ENCODE measurements at places on chromosomes 2 and 18.

DNA sequence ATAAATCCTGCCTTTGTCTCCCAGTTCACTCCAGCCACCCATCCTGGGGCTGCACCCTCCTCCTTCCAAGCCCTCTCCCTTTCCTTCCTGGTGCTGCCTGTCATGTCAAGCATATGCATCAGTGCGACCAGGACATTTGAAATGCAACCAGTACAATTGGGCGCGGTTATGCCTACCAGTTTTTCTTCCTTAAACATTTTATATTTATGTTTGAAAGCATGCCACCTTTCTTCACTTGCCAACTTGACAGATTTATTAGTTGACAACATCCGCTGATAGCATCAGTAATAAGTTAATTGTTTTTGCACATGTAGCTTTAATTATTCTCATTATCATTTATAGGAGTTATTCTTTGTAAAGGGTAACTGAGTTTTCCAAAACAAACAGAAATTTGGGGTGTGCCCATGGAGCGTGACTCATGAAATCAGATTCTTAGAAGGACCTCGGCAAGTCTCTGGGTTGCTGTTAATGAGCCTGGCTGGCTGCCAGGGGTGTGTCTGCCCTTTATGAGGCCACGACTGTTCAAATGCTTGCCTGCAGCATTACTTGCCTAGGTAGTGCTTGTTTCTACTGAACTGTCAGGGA is 32.8 kb upstream of the IL1B start:
- DNase-seq = peak; percentile 88

DNA sequence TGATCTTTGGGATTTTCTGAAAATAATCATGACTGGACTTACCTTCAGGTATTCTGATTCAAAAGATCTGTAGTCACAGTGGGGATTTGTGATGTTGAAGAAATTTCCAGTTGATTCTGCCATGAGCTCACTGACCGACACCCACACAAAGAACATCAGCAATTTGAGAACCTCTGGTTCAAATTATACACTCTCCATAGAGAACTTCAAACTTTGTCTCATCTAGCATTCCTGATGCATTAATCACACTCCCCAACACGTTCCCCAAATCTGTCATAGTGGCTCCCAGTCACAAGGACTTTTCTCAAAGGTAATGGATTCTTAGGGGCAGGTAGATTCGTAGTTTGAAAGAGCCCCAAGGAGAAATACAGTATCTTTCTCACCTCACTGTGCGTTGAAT is 584.3 kb downstream of the FBXO15 start:
- DNase-seq = no peak

GRCh38 chr18:32801228-32801627 is 28.4 kb upstream of the KLHL14 start:
- no peak for DNase-seq

DNA sequence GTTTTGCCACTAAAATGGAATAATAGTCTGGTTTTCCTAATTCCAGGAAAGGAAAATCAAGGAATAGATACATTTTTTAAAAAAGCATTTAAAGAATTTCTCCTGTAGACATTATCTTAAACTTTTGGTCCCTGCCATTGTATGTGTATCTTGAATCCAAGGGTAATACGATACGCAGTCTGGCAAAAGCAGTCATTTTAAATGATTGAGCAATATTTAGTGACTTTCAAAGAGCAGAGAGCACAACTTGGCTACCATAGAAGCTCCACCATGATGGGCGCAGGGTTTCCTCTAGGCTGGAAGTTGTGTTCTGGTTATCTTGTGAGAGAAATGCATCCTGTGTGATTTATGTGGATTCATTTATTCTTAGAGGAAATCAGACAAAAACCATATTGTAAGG is 92.9 kb downstream of the NEDD4L start:
- DNase-seq = no peak

Measured in left lung (tissue), 14 donors.